Cerebellar cortex (tissue), 1 donor: ENCODE measurements at places on chromosomes 3 and 15.

DNA sequence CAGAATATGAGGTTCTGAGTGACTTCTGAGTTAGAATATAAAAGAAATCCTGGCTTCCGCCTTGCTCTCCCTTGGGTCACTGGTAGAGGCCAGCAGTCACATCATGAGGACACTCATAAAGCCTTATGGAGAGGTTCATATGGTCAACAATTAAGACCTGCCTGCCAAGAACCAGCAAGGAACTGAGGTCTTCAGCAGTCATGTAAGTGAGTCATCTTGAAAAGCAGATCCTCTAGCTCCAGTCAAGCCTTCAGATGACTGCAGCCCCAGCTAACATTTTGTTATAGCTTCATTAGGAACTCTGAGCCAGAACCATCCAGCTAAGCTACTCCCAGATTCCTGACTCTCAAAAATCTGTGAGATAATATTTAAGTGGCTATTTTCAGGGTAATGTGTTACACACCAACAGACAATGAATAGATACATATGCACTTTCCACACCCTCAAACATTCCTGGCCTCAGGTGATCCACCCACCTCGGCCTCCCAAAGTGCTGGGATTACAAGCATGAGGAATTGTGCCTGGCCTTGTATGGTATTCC is 447.2 kb downstream of the SHQ1 start:
- no peak for DNase-seq

GRCh38 chr15:48532946-48533345 is 112.6 kb downstream of the FBN1 start:
- DNase-seq: no peak

- no peak for DNase-seq
These were observed 141.8 kb downstream of the IL20RB start for GRCh38 chr3:137099364-137100219.

DNA sequence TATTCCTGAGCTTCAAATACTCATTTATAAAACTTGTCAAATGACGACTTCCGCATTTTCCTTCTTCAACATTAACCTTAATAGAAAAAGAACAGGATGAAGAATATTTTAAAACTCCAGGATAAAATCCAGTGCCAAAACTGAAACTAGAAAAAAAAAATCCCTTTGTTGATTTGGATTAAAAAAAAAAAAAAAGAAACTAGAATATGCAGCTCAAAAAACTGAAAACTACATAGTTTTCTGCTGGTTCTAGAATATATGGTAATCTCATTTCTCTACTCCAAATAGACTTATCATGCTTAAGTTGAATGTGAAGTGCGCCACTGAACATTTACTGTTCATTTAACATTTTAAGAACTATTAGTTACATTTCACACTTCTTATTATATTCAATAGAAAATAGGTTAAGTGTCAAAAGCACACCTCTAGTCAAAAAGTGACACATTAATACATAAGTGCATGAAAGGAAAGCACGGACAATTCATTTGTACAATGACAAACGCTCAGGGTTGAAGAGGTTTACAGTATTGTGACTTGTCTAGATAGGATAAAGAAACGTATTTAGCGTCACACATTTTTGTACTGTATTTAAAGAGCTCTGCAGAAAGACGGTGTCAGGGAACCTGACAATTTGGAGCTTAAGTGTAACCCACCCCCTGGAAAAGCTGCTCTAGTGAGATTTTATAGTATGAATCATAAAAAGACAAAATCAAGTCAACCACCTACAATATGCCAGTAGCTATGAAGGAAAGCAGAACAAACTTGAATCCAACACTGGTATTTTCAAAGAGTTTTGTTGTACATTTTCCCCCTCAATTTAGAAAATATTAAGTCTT is 5.8 kb downstream of the TRA2B start:
- DNase-seq: peak; percentile 28

- no peak for DNase-seq
These were observed 55.3 kb downstream of the ADAMTSL3 start for GRCh38 chr15:83709241-83709640.

DNA sequence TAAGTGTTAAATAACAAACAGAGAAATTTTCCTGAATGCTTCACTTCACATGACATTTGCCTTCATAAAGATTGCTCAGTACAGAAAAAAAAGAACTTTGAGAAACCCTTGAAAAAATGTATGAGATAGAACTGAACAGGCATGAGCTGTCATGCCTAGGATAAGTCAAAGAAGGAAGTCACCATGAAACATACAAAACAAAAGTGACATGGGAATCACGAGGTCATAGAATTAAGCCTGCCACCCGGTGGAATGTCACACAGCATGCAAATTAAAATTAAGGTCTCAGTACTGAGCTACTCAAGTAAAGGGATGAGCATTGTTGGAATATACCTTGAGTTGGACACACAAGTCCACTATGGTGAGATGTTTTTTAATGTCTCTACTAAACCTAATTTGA is 652.5 kb upstream of the NECTIN3 start:
- no peak for DNase-seq

DNA sequence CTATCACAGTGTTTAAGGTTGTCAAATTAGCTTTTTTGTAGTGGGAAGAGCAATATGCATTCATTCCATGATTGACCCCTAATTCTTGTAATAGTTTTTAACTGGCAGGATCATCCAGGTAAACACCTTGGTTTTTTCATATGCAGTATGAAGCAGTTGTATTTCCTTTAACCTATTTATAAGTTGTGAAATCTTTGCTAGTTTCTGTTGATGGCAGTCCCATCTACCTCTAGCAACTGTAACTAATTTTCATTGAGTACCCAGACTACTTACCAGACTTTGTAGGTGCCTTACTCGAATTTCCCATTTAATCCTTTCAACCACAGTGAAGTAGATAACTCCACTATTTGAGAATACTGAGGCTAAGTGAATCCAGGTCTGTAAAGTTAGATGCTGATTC is 6.1 kb downstream of the FXR1 start:
- no peak for DNase-seq

DNA sequence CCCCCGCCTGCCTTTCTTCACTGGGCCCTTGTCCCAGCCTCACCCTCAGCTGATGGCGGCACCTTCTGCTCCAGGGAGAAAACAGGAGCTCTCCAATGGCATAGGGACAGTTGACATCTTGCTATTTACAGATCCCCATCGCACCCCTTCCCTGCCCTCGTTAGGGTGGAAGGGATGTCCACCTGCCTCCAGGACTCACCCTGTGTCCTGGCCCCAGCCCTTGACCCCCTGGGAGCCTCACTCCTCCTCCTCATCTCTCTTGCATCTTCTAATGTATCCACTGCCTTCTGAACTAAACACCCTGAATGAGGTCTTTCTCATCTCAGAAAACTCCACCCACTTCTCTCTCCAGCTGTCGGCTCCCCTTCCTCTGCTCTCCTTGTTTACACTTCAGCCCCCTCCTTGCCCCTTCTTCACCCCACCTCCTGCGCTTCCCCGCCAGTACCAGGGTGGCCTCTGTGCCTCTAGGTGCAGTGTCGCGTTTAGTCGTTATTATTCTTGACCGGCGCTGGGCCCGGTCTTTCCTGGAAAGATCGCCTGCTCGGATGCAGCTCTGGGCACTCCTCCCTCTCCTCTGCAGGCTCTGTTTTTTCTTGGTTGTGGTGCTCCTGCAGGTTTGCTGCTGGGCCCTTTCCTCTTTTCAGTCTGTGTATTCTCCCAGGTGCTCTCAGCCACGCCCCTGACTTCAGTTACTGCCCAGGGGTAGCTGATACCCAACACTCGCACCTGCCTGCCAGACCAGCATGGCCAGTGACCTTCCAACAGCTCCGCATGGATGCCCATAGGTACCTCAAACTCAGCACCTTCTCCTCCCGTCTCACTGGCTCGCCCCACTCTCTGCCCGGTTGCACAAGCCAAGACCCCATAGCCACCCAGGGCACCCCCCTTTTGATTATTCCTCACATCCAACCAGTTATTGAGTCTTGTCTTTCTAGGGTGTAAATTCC is 42.9 kb downstream of the PML start:
- DNase-seq: no peak

GRCh38 chr3:124076235-124076634 is 84.3 kb upstream of the ROPN1 start:
- DNase-seq: no peak

- DNase-seq: no peak
These were observed 1.8 kb downstream of the ITIH1 start for GRCh38 chr3:52779011-52779836.

GRCh38 chr3:25293736-25294135 is 134.3 kb upstream of the RARB start:
- DNase-seq: no peak

GRCh38 chr3:33111581-33111980 is 2.2 kb upstream of the CRTAP start:
- DNase-seq: no peak

DNA sequence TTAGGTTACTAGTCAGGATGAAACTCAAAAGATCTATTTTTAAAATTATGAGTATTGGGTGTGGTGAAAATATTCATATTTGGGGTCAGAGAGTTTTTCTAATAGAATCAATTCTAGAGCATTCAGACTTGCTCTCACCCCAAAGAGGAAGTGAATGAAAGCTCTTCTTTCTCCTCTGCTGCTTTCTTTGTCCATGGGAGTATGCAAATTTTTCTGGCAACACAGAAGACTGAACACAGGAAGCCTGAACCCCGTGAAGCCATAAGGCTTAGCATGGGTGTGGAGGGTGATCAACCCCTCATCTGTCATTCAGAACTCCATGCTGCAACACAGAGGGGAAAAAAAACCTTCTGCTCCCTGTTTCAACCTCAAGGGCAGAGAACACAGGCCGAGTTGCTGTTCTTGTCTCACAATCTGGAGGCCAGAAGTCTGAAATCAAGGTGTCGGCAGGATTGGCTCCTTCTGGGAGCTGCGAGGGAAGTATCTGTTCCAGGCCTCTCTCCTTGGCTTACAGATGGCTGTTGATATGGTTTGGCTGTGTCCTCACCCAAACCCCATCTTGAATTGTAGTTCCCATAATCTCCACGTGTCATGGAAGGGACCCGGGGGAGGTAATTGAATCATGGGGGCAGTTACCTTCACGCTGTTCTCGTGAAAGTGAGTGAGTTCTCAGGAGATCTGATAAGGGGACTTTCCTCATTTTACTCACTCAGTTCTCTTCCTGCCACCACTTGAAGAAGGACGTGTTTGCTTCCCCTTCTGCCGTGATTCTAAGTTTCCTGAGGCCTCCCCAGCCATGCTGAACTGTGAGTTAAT is 33.7 kb upstream of the CD47 start:
- no peak for DNase-seq

GRCh38 chr3:128478576-128479506 is 12.2 kb upstream of the DNAJB8 start:
- DNase-seq: no peak

DNA sequence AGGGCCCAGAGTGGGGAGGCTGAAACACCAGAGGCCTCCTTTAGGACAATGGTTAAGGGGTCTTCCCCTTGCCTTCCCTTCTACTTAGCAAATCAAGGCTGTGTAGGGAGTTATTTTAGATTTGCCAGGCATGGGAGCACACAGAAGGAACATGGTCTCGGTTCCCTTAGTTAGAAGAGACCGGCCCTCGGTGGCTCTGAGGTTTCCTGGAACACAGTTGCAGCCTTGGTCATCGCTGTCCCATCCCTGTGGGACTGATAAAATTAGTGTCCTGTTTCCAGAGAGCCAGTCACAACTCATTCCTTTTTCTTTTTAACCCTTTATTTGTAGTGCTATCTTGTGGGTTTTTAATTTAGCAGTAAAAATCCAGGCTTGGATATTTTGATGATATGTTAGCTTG is 81.4 kb downstream of the CRTC3 start:
- no peak for DNase-seq

GRCh38 chr3:42545284-42545900 is 36.4 kb downstream of the SEC22C start:
- DNase-seq: no peak

DNA sequence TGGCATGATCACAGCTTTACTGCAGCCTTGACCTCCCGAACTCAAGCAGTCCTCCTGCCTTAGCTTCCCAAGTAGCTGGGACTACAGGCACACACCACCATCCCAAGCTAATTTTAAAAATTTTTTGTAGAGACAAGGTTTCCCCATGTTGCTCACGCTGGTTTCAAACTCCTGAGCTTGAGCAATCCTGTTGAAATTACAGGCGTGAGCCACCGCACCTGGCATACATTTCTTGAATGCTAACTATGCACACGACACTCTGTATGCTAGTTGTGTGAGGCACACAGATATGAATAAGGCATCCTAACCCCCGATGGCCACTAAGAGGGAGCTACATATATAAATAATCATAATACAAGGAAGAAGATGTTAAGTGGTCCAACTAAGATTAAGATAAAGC is 64.9 kb downstream of the CDC25A start:
- no peak for DNase-seq

DNA sequence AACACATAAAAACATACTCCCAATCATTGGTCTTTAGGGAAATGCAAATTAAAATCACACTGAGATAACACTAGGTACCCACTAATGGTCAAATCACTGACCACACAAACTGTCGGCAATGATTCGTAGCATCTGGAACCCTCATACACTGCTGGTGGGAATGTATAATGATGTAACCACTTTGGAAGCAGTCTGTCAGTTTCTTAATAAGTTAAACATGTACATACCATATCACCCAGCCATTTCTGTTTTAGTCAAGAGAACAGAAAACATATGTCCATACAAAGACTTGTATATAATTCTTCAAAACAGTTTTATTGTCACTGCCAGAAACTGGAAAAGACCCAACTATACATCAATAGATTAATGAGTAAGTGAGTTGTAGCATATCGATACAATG is 63.3 kb upstream of the LRRC3B start:
- no peak for DNase-seq

- no peak for DNase-seq
These were observed 87.0 kb downstream of the KLHL25 start for GRCh38 chr15:85707519-85708338.

DNA sequence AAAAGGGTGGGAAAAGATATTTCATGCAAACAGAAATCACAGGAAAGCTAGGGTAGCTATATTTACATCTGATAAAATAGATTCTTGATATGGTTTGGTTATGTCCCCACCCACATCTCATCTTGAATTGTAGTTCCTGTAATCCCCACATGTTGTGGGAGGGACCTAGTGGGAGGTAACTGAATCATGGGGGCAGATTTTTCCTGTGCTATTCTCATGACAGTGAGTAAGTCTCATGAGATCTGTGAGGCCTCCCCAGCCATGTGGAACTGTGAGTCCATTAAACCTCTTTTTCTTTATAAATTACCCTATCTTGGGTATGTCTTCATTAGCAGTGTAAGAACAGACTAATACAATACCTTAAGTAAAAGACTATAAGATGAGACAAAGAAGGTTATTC is 558.1 kb downstream of the RSL24D1 start:
- DNase-seq: no peak

GRCh38 chr15:93244696-93245660 is 156.0 kb upstream of the RGMA start:
- DNase-seq: no peak

DNA sequence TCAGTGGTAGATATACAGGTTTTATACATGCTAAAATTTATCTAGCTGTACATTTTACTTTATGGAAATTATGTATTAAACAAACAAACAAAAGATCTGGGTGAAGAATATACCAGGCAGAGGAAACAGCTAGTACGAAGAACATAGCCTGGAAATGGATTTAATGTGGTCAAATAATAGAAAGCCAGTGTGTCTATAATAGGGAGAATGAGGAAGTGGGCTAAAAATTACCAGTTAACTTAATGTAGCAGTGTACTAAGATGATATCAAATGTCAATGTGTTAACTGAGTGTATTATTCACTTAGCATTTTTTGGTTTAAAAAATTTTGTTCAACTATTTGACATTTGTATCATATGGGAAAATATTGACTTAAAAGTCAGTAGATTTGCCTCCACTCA is 22.8 kb upstream of the SLC15A2 start:
- no peak for DNase-seq
